SW 1271 (cell line): ENCODE measurements at places on chromosomes 7 and 10.

GRCh38 chr7:48118041-48118440 lies 29.0 kb downstream of the UPP1 start:
- DNase-seq = no peak

DNA sequence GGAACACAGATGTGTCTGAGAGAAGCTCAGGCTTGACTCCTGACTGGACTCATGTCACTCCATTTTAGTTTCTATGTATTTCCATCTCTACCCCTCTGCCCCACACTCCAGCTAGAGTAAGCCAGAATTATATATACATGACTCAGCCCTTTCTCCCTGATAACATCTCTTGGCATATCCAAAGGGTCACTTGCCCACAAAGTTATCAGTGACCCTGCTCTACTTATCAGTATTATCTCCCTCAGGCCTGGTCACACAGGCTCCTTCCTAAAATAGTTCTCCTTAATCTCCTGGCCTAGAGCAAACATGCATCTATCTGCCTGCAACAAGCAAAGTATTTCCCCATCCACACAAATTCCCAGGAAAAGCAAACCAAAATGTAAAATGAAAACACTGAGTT lies 598.3 kb downstream of the SUGCT start:
- DNase-seq = no peak

GRCh38 chr10:12577610-12578009 lies 228.3 kb downstream of the CAMK1D start:
- DNase-seq = no peak

- no peak for DNase-seq
Measured at GRCh38 chr7:114218283-114218682, 196.3 kb upstream of the FOXP2 start.

- DNase-seq = no peak
Measured at GRCh38 chr7:16993543-16993942, 111.8 kb upstream of the AGR3 start.

- no peak for DNase-seq
Measured at GRCh38 chr7:41465571-41465970, 237.3 kb downstream of the INHBA start.

DNA sequence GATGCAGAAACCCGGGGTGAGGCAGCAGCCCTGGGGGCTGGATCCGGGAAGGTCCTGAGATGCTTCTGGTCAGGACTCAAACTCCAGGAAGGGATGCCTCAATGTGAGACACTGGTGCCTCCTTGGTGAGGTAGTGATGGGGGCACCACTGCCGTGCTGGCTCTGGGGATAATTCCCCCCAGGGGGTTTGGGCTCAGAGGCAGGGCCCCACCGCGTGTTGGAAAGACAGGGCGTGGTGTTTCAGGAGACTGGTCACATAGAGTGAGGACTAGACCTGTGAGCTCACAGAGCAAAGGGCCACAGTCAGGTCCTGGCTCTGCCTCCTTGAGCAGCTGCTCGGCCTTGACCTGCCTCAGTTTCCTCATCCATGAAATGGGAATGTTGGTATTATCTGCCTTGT lies 361.9 kb downstream of the GLRX3 start:
- no peak for DNase-seq

DNA sequence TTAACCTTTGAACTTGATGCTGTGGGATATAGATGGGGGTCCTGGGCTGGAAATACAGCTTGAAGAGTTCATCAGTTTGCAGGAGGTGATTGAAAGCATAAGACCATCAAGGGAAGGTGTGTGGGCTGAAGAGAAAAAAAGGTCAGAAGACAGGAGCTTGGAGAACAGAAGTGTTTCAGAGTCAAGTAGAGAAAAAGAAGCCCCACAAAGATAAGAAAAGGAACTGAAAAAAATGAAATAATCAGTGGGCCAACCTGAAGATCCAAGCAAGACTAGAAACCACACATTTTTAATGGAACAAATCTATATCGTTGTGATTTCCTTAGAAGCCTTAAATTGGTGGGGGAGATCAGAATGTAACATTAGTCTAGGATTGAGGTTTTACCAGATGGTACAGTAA lies 22.5 kb downstream of the ZEB1 start:
- DNase-seq = no peak

DNA sequence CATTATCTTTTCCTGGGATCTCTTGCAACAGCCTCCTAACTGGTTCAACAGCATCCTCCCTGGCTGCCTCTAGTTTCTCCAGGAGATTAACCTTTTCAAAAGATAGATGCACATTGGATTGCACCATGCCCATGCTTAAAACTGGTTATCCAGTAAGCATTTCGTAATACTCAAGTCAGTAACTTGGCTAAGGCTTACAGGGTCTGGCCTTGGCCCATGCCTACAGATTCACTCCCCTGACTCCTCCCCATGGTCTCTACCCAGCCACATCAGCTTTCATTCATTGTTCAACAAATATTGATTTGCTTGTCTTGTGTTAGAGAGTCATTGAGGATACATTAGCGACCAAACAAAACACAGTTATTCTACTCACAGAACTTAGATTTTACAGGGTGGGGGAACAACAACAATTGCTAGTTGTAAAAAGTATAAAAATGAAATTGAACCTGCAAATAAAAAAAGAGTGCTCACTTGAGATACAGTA lies 1.8 kb upstream of the KIF20B start:
- no peak for DNase-seq

DNA sequence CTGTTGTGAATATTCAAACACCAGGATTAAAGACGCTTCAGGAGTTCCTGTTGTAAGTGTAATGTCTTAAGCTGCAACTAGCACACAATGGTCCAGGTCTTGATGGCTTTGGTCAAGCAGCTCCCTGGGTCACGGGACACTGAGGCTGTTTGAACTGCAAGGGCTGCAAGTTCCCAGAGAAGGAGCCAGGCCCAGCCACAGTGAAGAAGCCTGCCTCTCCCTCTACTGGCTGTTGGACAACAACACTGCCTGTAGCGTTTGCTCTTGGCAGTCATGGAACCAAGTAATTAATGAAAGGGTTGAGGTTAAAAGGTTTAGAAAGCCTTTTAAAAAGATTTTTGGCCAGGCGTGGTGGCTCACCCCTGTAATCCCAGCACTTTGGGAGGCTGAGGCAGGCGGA lies 31.9 kb upstream of the GUSB start:
- DNase-seq = no peak

GRCh38 chr10:119670717-119671116 lies 19.5 kb downstream of the BAG3 start:
- no peak for DNase-seq

GRCh38 chr10:28036587-28036986 lies 37.7 kb upstream of the ODAD2 start:
- no peak for DNase-seq

DNA sequence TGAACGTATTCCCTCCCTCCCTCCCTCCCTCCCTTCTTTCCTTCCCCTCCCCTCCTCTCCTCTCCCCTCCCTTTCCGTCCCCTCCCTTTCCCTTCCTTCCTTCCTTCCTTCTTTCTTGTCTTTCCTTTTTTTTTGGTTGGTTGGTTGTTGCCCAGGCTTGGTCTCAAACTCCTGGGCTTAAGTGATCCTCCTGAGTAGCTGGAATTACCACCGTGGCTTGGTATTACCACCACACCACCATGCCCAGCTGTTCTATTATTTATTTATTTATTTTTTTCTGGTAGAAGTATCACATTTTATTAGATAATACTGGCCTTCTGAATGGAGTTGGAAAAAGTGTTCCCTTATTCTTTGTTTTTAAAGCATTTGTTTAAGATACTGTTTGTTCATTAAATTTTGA lies 95.9 kb downstream of the PHF14 start:
- no peak for DNase-seq

- no peak for DNase-seq
Measured at GRCh38 chr7:2202361-2202761, 30.4 kb downstream of the MAD1L1 start.

DNA sequence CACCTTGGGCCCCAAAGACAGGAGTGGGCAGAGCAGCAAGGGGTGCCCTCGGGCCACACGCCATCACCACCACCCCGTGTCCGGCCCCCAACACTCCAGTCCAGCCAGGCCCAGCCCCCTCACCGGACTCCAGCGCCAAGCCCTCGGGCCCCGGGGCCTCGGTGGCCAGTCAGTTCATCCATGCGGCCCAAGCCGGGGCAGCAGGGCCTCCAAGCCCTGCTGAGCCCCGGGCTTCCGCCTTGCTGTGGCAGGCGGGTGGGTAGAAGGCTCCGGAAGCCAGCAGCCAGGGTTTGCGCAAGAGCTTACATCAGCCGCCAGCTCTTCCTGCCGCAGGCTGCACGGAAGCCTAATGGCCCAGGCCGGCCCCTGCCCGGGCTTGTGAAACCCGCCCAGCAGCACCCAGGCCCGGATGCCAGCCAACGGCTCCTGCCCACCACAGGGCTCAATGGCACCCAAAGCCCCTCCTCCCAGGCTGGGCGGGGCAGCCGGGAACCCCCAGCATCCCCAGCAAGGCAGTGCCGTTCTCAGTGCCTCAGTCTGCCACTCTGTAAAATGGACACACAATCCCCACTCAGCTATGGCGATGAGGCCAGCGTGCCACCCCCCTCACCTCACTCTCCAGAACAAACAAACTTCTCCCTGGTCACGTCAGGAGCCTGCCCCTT lies 26.5 kb downstream of the TNRC18 start:
- DNase-seq = peak; percentile 97

- DNase-seq = no peak
Measured at GRCh38 chr10:95755511-95756004, 405 bp upstream of the ENTPD1 start.

- no peak for DNase-seq
Measured at GRCh38 chr10:84820120-84820519, 491.7 kb downstream of the CCSER2 start.

GRCh38 chr7:40704172-40704571 lies 569.4 kb downstream of the SUGCT start:
- no peak for DNase-seq

DNA sequence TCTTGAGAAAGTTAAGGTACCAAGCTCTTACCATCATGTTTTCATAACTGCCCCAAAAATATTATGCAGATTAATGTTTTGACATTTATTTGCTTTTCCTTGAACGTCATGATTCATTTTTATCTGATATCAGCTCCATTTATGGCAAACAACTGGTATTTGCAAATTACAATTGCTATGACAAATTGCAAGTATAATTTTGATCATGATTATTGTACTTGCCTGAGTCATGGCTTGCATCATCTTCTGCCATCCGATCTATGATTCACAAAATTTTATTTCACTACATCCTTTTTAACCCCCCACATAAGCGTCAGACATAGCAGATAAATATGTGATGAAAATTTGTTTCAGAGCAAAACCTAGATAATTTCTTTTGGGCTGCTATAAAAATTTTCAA lies 155.0 kb downstream of the STK31 start:
- DNase-seq = no peak

DNA sequence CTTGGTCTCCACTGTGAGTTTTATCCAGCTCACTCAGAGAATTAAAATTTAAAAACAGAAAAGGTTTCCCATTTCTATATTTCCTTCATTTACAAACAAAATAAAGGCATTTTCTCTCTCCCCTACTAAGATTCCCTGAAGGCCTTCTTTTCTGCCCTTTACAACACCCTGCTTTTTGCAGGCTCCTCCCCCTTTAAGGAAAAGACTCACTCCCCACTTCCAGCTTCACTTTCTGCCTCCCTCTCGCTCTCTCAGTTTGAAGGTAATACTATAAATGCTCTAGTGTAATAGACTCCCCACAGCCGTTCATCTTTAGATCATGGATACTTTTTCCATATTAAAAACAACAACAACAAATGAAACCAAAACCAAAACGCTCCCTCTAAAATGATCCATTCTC lies 53.3 kb downstream of the CDHR3 start:
- DNase-seq = no peak

GRCh38 chr10:91103384-91104192 lies 116.9 kb upstream of the PCGF5 start:
- no peak for DNase-seq

GRCh38 chr7:46713868-46714596 lies 793.0 kb upstream of the IGFBP3 start:
- DNase-seq = no peak

GRCh38 chr10:11322698-11323097 lies 288.8 kb downstream of the USP6NL start:
- no peak for DNase-seq

- DNase-seq = no peak
Measured at GRCh38 chr7:27112361-27112760, 9.9 kb upstream of the HOXA2 start.

- peak; percentile 77 for DNase-seq
Measured at GRCh38 chr10:89414146-89414878, at the start of gene IFIT5. Gene IFIT5 (plus strand): TSS chr10:89414568. CDS start chr10:89414799, 231 bp downstream.

GRCh38 chr7:107977048-107977447 lies 25.9 kb downstream of the LAMB1 start:
- DNase-seq = no peak

GRCh38 chr10:119849031-119849789 lies 23.4 kb downstream of the MCMBP start:
- peak; percentile 40 for DNase-seq

DNA sequence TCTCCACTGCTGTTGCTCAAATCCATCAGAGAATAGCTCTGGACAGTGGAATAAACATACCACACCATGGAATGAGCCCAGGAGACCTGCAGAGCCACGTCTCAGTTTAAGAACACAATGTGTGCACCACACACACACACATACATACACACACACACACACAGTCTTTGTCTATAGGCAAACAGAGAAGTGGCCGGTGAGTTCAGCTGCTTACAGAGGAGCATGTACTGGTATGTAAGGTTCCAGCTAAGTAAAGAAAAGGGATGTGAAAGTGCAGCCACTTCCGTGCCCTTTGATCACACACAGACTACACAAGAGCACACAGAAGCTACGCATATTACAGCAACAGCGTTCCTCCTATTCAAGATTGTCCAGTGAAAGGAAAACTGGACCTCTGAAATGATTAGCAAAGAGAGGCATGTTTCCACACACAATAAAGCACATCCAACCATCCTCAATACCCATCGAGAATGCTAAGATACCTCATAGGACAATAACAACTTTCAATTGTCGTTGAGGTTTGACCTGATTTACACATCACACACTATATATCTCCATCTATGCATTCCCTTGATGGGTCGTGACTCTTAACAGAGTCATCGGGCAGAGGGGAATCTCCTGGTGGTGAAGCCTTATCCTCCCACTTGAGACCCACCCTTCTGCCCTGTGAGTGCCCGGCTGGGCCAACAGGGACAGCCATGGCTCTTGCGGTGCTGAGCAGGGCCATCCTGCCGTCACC lies 23.6 kb downstream of the SLC35B4 start:
- DNase-seq = no peak

DNA sequence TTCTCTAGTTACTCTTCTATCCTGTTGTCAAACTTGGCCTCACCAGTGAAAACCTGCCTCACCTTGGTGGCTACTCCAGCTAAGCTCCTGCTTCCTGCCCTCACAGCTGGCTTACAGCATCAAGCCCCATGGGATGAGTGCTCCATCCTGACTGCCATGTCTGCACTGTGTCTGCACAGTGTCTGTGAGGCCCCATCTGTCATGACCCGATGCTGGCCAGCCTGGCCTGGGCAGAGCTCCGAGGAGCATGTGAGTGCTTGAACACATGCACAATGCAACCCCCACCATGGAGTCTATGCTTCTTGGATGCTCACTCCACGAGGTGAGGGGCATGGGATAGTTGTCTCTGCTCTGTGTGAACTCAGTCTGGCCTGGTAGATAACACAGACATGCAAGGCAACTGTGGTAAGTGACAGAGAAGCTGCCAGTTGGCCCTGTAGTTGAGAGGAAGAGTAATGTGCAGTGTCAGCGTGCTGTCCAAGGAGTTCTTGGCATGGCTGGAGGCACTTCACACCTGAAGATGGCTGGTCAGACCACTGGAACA lies 207.1 kb upstream of the ZNF32 start:
- DNase-seq = no peak

- no peak for DNase-seq
Measured at GRCh38 chr10:35606430-35606829, 1.3 kb downstream of the GJD4 start.
